ENCODE measurements at places on chromosomes 5 and 9. TPM values are rescaled to one million over a fixed set of nuclear protein-coding genes. Genes with fewer than 3 reads are reported as not detected.

DNA sequence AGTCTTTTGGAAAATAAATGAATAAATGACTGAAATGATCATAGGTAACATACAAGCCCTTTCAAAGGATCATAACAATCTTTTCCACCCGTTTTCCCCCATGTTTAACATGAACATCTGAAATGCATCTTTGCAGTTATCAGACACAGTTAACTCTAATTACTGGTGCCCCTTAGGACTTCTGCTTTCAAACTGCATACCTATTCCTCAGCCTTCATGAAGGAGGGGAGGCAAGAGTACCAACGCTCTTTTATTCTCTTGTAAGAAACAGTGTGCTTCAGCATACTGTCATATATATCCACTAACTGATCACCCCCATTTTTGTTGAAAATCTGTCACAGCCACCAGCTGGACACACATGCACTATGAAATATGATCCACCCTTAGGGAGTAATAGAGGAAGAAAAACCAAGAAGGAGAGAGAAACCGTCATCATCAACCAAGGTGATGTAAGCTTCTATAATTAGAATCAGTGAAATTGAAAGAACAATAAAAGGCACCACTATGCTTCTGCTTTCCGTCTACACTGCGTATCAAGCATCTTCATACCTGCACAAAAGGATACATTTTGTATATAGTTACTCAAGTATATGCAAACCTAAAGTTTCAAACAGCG lies 98.7 kb downstream of the RAPGEF6 start:
- DNase-seq = peak; percentile 39

DNA sequence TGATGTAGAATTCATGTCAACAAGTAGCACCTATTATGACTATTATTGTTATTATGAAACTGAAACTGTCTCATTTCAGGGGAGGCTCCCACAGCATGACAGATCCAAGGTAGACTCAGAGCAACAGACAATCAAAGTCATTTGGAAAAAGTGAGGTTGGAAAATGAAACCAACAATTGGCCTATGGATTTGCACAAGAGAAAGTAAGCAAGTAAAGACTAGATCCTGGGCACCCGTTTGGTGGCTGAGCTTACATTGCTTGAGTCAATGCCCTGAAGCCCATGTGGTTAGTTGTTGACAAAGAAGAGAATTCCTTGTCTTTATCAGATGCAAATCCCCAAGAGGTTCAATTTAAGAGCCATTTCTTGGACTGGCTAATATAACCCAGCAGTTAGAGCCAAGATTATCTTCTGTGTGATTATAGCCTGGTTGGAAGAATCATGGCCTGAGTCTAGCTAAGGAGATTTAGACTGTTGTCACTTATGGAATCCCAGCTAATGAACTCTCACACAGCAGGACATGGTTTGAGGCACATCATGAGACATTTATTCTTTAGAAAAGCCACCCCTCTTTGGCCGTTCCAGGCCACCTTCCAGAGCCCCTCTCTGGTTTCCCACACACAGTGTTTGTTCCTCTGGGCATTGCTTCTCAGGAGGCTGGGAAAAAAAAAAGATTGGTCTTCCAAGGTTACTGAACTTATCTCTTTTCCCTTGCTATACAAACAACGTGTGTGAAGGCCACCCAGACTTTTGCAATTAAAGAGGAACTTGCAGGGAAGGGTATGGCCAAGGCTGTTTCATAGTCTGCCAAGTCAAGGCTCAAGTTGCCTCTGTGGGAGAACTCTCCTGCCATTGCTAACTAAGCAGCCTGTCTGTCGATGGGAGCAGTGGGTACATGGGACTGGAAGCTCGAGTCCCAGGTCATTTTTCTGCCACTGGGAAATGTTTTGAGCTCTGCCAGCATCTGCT lies 399.5 kb downstream of the ENC1 start:
- DNase-seq = no peak

DNA sequence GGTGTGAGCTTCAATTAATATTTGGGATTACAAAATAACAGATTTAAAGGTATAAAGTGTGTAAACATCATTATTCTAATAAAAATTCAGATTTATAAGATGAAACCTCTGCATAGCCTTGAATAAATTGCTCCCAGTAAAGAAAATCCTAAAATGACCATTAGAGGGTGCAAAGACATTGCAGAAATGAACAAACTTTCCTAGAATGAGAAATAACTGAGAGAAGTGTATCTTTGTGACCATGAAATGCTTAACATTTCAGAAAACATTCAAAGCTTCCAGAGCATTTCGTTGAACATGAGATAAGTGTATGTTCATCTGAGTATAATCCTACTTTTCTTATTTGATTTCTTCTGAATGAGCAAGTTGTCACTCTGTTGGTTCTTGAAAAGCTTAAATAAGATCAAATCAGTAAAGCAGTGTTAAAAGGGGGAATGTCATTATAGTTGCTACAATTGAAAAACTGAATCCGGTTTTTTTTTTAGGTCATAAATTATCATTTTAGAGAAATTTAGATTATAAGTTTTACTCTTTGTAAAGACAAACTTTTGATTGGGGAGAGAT lies 24.7 kb upstream of the NUDT12 start:
- DNase-seq = peak; percentile 65

PDE8B gene
- total RNA-seq = 0.85 TPM

Data from A673 (cell line).